ENCODE measurements at places on chromosomes 1 and 21.

- DNase-seq, result no peak
These were observed 1.4 kb downstream of the COL6A1 start for GRCh38 chr21:45982758-45983648.

DNA sequence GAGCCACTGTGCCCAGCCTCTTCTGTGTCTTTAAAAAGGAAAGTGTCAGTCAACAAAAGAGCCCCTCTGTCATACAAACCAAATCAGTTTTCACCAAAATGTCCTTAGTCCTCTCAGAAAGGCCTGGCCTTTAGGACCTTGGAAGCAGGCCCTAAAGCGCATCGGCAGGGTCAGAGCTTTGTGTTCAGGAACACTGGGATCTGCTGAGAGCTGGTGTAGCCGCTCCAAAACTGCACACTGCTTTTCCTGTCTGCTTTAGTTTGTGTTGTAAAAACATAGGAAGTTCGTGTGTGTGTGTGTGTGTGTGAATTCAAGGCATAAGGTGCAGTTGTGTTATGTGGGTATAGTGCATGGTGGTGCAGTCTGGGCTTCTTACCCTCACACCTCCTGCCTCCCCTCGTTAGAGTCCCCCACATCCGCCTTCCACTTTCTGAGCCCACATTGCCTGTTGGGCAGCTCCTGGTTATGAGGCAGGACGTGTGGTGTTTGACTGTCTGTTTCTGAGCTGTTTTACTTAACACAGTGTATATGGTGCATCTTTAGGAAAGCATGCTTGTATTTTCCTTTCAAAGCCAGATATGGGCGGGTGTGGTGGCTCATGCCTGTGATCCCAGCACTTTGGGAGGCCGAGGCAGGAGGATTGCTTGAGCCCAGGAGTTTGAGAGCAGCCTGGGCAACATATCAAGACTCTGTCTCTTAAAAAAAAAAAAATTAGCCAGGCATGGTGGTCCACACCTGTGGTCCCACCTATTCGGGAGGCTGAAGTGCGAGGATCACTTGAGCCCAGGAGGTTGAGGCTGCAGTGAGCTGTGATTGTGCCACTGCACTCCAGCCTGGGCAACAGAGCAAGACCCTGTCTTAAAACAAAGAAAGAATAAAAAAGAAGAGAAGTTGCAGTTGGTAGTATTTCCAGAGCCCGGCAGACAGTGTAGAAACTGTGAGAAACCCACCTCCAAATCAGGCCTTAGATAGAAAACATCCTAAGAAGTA, 12.4 kb downstream of the IBA57 start:
- DNase-seq, result peak; percentile 53

DNA sequence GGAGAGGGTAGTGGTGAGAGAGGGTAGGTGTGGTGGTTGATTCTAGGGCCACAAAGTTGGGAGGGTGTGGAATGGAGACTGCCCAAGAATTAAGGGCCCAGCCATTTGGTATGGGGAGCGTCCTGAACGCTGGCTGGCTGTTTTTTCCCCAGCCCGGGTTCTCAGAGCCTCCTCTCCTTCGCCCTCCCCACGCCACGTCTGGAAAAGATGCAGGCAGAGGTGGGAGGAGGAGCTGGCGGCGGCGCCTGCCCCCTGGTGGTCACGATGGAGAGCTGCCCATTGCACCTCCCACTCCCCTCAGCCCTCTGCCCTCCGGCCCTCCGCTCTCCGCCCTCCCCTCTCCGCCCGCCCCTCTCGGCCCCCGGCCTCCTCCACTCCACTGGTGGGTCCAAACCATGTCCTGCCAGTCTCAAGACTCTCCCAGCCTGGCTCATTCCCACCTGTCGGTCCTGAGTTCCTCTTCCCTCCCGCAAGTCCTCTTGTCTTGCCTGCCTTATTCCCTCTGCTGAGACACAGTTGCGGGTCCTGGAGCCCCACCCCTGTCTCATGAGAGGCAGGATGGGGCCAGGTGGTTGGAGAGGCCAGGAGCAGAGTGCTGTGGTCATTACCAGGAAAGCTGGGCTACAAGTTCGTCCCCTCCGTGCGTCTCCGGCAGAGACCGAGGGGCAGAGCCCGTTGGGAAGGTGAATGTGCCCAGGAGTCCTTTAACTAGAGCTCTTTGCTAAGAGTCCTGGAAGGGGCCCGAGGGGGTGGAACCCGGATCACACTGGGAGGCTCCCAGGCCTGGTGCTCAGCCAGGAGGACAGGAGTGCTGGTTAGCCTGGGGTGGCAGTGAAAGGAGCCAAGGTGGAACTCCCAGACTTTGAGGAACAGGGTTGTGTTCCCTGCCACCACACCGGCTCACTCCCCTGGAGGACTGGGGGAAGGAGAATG, 22.6 kb downstream of the ETNK2 start:
- DNase-seq, result peak; percentile 94

DNA sequence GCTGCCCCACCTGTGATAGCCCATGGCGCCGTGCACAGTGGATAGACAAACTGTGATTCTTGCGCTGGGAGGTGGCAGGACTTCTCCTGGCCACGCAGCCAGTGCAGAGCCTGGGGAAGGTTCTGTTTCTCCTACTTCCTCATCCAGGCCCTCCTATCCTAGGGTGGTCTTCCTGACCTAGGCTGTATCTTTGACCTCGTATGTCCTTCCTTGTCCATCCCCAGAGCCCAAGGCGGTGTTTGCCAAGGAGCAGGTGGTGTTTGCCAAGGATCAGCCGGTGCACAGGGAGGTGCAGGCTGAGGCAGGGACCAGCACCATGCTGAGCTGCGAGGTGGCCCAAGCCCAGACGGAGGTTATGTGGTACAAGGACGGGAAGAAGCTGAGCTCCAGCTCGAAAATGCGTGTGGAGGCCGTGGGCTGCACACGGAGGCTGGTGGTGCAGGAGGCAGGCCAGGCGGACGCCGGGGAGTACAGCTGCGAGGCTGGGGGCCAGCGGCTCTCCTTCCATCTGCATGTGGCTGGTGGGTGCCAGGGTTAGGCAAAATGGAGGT, 63.9 kb downstream of the OBSCN start:
- DNase-seq, result no peak

- DNase-seq, result no peak
These were observed 4.4 kb upstream of the GBP4 start for GRCh38 chr1:89203166-89203565.

DNA sequence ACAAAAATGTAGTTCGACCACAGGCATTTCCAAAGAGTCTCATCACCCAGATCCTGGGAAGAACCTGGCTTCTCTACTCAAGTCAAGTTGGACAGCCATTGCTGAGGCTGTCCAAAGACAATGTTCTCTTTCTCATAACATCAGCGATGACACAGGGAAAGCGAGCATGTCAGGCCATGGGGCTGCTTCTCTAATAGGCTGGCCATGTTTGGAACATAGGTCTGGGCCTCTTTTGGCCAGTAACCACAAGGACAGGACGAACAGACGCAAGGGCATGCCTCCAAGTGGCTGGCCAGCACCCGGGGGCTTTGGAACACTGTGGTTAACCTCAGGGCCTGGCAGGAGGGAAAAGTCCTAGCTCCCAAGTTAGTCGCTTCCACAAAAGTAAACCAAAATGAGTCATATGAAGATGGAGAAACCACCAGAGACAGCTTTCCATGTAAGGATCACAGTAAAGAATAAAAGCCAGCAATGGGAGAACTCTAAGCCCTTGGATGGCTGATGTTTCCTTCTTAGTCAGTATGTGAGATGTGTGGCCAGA, 80.6 kb upstream of the SLC44A3 start:
- DNase-seq, result no peak

Measured in lower leg skin (tissue), 4 donors.